Stimulated activated CD4-positive, alpha-beta T cell treated with anti-CD3 and anti-CD28 coated beads, Interleukin-15, amount 100 ng/mL, for 24 hours (primary cell): ENCODE measurements at places on chromosomes 2 and 18.
A peak's percentile ranks its signal among the peaks of the same experiment; 100 is the strongest.

DNA sequence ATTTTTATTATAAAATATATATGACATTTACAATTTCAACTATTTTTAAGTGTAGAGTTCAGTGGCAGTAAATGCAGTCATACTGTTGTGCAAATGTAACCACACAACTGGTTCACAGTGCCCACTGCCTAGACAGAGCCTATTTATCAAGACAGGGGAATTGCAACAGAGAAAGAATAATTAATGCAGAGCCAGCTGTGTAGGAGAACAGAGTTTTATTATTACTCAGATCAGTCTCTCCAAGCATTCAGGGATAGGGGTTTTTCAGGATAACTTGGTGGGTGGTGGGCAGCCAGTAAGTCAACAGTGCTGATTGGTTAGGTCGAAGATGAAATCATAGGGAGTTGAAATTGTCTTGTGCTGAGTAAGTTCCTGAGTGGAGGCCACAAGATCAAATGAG lies 200.3 kb downstream of the NYAP2 start:
- DNase-seq, result no peak

GRCh38 chr18:26794230-26795101 lies 71.0 kb downstream of the AQP4 start:
- no peak for DNase-seq

DNA sequence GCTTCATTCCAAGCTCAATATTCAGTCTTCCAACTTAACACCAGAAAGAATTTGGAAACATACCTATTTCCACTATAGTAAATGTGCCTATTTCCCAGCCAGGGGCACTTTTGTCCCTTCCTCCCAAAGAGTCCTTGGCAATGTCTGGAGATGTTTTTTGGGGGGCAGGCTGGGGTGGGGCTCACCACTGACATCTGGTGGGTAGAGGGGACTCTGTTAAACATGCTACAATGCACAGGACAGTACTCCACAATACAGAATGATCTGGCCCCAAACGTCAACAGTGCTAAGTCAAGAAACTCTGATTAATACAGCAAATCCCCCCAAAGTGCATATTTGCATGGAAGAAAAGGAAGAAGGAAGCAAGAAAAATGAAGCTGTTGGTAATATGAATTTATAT lies 61.7 kb downstream of the SMIM21 start:
- DNase-seq, result no peak

DNA sequence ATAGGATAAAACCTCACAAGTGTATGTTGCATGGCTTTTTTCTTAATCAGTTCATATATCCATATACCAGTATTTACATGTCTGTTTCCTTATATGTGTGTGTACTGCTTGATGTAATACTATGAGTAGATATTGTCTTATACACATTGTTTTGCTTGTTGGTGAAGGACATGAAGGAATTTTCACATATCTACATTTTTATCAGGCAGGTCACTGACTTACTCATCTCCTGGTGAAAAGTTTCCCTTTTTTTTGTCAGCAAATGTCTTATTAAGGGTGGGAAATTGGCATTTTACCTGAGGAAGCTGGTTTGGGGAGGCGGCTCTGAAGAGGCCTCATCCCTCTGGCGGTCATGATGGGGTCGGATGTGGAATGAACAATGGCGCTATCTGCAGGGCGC lies 61.4 kb upstream of the LYPD1 start:
- no peak for DNase-seq

- no peak for DNase-seq
Measured at GRCh38 chr2:56410140-56410539, 226.3 kb downstream of the CCDC85A start.

DNA sequence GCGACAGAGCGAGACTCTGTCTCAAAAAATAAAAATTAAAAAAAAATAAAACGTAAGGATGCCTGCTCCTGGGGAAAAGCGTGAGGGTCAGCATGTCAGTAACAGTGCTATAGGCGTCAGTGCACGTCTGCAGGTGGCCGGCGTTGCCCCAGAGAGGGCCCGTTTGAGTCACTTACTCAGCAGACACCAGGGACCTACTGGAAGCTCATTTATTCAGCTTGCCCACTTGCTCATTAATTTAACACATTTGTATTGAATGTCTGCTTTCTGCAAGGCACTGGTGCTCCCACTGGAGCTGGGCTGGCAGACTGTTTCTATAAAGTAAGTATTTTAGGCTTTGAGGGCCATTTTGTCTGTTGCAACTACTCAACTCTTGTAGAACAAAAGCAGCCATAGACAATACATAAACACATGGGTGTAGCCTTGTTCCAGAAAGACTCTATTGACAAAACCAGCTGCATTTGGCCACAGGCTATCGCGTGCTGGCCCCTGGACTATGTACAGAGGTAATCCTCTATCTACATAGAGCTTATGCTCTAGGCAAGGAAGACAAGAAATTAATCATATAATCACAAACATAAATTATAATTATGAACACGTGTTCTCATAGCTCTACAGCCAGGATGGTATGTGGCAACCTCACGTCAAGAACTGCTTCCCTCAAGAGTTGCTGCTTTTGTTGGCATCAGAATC lies 73.2 kb downstream of the KLHL29 start:
- no peak for DNase-seq

DNA sequence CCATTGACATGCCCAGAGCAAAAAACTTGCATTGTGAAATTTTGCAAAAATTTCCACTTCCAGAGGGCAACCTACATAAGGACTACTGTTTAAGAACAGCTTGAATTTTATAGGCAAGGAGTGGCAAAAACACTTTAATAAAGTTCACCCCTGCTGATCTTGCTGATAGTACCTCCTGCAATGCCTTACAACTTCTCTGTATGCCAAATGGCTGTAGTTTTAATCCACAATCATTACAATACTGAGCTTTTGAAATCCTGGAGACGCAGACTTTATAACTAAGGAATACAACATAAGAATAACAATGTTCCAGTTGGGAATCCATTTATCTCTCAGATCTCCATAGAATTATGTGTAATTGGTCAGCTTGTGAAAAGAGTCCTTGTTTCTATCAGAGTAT lies 247.5 kb downstream of the KCNJ3 start:
- no peak for DNase-seq

DNA sequence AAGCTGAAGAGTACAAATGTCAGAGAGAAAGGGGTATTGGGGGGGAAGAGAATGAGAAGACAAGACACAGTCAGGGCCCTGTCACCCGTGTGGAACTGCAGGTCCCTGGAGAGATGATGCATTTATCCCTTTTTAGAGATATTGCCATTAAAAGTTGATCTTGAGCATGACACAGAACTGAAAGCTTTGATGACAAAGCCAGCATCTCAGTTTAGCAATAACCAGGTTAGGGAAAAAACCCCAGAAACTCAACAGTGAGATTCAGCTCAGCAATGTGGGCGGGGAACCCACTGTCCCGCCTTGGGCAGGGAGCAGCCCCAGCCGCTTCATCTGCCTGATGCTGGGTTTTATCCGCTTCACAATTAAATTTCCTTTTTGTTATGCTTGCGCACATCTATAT lies 181.1 kb downstream of the NEDD4L start:
- peak; percentile 54 for DNase-seq

DNA sequence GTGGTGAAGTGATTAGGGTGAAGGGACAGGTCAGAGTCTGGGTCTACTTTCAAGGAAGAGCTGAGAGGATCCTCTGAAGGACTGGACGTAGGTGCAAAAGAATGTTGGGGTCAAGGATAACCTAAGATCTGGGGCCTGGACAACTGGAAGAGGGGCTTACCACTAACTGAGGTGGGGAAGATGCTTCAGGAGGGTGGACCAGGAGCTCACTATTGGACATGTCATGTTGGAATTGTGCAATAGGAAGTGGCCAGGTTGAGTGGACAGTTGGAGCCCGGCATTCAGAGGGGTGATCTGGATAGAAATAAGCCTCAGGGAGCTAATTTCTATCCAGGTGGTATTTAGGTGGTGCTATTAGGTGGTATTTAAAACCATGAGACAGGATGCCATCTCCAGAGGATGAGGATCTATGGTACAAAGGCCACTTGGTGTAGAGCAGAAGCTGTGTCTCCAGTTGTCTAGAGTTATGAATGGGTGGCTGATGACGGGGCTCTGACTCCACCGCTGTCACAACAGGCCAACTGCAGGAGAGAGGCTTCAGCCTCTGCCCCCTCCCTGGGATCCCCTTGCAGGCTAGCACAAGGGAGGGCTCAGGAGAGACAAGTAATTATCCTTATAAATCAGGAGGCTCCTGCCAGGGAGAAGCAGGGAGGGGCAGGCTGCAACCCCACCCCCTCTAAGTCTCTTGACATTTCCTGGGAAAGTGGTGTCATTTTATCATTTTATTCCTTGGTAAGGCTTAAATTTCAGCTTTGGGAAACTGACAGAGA lies 158.0 kb downstream of the SMAD7 start:
- DNase-seq, result no peak

DNA sequence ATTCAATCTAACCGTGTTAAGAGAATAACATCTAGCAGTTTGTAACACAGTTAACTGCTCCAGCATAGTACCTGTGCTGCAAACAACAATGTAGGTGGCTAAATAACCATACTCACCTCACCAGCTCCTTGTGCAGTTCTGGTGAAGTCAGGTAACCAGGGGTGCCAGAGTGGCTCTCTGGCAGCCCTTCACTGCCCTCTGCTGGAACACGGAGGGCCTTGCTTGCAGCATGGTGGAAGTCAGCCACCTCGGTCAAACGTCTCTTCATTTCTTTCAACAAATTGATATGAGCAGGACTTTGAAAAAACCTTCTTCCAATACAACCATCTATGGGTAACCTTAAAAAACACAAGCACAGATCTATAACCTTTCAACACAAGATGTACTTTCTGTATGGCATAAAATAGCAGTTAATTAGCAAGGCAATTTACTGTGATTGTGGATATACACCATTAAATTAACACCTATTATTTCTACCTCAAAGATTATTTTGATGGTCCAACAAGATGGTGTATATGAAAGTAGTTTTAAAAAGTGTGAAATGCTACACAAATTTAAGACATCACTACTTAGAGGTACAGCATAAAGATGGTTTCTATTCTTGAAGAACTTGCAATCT lies 56.6 kb downstream of the EPG5 start:
- peak; percentile 76 for DNase-seq

DNA sequence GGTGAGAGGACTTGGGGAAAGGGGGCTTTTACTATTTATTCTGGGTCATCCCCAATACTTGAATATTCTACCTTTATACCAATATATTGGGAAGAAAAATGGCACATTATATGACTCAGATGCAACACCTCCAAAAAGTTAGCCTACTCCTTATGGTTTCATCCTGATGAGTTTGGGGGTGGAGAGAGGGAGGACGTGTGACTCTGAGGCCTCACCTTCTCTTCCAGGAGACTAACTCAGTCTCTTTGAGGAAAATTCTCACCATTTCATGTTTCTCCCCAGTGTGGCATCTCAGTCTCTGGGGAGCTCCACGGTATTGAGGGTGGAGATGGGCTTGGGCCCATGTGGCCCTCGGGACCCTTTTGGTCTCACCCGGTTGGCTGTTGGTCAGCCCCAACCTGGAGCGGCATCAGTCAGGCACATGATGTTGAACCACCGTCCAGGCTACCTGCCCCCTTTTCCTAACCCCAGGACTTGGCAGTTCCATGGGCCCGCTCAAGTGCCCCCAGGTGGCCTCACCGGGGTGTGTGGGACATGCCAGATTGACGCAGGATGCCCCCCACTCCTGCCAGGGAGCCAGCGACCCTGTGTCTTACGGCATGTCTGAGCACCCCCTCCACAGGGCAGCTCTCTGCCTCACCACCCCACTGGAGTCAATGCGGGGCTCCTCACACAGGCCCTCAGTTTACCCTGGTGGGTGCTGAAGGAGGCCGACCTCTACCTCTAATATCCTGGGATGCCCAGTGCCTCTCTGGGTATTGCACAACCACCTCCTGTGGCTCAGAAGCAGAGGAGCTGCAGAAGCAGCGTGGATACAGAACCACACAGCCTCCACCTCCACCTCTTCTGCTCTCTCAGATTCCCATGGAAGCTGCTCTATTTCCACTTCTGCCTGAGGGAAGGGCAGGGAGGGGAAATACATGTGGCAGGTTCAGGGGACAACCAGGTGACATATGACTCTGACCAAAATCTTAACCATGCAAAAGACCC lies 297.4 kb downstream of the EIPR1 start:
- DNase-seq, result no peak

GRCh38 chr2:138243372-138243771 lies 258.2 kb upstream of the SPOPL start:
- no peak for DNase-seq

DNA sequence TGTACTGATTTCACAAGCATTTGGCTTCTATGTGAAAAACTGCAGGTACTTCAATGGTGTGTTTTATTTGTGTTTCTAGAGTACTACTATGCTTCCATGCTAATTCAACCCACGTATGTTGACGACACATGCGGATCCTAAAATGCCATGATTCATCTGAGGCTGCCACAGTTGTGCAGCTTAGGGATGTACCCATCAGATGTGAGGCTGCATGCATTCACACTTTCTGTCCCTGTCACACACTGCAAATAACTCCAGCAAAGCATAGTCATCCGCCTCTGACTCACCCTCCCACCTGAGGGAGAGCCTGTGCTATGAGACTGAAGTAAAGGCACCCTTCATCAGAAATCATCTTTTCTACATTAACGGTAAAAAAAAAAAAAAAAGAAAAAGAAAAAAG lies 22.1 kb upstream of the SERTAD2 start:
- DNase-seq, result peak; percentile 85

- no peak for DNase-seq
Measured at GRCh38 chr2:37769551-37769950, 98.1 kb upstream of the CDC42EP3 start.

- peak; percentile 81 for DNase-seq
Measured at GRCh38 chr2:191566344-191566743, 111.6 kb upstream of the NABP1 start.

- DNase-seq, result no peak
Measured at GRCh38 chr2:143139835-143140393, 10.7 kb downstream of the ARHGAP15 start.

DNA sequence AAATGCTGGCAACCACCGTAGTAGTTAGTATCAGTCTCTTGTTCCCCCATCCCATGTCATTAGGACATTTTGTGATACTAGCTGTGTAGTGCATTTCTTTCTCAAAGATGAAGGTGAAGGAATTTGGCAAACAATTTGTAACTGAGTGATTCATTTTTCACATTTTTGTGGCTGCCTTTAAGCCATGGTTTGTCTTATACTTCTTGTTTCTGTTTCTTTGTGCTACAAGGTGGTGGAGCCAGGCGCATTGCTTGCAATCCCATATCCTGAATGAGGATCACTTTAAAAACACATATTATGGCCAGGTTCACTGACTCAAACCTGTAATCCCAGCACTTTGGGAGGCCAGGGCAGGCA lies 40.6 kb downstream of the GPD2 start:
- DNase-seq, result peak; percentile 5

- DNase-seq, result no peak
Measured at GRCh38 chr2:127562936-127563335, 27.5 kb downstream of the MYO7B start.
